CD8-positive, alpha-beta T cell (primary cell): ENCODE measurements at places on chromosomes 16 and 17. TPM values are rescaled to one million over a fixed set of nuclear protein-coding genes. Genes with fewer than 3 reads are reported as not detected.

DNA sequence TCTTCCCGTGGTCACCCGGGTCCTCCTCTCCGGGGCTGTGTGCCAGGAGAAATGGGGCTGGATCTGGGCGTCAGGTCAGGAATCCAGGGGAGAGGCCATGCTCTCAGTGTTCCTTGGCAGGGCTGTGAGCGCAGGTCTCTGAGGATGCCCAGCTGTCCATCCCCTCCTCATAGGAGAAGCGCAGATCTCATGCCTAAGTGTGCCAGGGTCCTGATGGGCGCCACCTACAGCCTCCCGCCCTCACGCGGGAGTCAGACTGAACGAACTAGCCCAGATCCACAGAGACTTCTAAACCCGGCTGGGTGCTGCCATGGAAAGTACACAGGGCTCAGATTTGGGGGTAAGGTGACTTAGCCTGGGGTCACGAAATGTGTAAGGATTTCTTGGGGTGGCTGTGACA, 24.3 kb downstream of the MGRN1 start:
- no peak for DNase-seq

GRCh38 chr16:23498863-23499262, 11.4 kb downstream of the GGA2 start:
- DNase-seq: no peak

DNA sequence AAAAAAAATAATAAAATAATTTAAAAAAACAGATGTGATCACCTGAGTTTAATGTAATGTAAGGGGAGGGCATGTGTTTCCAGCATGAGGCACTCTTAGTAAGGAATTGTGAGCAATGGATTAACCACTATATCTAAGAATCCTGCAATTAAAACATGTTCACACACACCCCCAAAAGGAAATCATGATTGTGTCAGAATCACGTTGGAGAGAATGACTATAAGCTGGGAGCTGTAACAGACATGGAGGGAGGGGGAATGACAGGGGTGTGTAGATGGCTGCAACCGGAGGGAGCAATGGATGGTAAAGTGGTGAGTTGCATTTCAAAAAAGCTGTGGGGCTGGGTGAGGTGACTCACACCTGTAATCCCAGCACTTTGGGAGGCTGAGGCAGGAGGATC, 13.6 kb upstream of the CCL22 start:
- DNase-seq: no peak

ABCC3 gene
- not detected for total RNA-seq

GRCh38 chr16:74186561-74186971, 110.0 kb upstream of the PSMD7 start:
- DNase-seq: no peak

SPHK1 gene
- 2.0 TPM for total RNA-seq

PRKCB gene
- 64.4 TPM for total RNA-seq

GRCh38 chr17:82486231-82487094, 27.9 kb downstream of the NARF start:
- DNase-seq: no peak

GRCh38 chr16:29745853-29746345, at the start of gene C16orf54:
Gene C16orf54, minus strand, starts transcription at chr16:29745990. Its CDS starts 1,039 bp downstream, at chr16:29744951.
- peak; percentile 88 for DNase-seq

KRTAP4-4 gene
- not detected for total RNA-seq

KRTAP9-2 gene
- not detected for total RNA-seq

DNA sequence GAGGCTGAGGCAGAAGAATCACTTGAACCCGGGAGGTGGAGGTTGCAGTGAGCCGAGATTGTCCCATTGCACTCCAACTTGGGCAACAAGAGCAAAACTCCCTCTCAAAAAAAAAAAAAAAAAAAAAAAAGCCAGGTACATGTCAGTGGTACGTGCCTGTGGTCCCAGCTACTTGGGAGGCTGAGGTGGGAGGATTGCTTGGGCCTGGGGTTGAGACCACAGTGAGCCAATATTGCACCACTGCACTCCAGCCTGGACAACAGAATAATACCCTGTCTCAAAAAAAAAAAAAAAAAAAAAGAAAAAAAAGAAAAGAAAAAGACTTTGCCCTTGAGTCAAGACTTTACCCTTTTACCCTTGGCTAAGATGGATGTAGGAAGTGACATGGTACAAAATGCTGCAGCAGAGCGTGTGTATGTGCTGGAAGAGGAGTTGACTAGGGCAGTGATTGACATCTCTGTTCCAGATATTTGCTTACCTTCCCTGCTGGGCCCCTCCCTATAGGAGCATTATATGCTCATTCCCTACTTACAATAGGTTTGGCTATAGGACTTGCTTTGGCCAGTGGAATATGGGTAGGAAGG, 10.6 kb downstream of the STX4 start:
- DNase-seq: no peak

DNA sequence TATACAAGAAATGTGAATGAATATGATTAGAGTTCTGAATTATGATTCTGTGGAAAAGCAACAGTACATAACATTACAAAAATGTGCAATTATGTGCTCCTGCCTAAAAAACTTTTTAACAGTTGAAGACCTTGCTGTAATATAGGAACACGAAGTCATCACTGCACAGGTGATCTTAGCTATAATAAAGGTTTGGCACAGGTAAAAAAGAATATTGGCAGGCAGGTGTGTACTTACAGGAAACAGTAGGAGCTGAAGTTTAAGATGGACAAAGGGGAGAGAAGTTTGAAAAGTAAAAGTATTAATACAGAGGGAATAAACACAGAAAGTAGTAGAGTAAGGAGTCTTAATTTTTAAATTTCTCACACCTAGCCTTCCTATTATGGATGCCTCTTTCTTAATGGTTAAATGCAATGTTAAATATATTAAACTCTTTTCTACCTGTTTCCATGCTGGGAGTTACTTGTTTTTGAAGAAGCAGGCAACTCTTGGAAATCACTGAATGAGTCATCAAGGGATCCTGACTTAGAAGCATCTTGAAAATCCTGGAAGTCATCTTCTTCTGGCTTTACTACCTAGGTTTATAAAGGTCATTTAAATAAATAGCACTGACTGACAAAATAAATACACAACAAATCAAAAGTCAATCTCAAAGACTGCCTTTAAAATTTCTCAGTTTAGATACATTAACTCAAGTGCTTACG, 40.7 kb downstream of the SYNRG start:
- no peak for DNase-seq

- no peak for DNase-seq
These were observed 26.7 kb upstream of the ERN1 start for GRCh38 chr17:64156670-64157069.

DNA sequence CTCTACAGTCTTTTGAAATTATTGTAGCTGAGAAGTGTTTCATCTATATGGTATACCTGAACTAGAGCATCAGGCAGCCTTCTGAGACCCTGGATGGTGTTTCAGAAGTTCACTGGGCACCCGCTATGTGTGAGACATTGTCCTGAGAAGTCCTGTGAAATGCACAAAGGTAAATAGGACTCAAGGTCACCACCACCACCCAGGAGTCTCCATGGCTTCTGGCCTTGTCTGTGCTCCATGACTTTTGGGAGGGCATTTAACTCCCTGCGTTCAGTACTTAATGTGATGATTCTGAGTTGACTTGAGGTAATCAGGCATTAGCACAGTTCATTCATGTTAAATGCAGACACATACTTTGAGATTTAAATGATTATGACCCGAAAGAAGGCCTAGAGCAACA, 1.1 kb downstream of the MLYCD start:
- no peak for DNase-seq

MPP3 gene
- not detected for total RNA-seq

- DNase-seq: peak; percentile 57
These were observed 1.0 kb downstream of the LITAF start for GRCh38 chr16:11585460-11586377.

DUSP3 gene
- 9.1 TPM for total RNA-seq

DNA sequence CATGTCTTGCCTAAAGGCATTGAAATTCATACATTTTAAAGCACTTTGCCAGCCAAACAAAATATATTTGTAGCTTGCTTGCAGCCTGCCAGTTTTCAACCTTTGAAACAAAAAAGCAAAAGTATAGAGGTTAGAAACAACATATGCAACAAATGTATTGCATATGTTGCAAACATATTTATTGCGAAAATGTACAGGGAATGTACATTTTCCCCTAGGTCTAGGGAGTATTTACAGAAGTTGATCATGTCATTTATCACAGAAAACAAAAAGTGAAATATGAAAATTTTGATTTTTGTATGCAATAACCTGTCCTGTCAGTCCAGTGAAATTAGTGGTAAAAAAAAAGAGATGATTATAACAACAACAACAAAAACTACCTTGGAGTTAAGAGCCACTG, 171.5 kb downstream of the SPECC1 start:
- DNase-seq: no peak

GRCh38 chr16:86479419-86479818, 30.9 kb upstream of the FOXF1 start:
- DNase-seq: no peak

DNA sequence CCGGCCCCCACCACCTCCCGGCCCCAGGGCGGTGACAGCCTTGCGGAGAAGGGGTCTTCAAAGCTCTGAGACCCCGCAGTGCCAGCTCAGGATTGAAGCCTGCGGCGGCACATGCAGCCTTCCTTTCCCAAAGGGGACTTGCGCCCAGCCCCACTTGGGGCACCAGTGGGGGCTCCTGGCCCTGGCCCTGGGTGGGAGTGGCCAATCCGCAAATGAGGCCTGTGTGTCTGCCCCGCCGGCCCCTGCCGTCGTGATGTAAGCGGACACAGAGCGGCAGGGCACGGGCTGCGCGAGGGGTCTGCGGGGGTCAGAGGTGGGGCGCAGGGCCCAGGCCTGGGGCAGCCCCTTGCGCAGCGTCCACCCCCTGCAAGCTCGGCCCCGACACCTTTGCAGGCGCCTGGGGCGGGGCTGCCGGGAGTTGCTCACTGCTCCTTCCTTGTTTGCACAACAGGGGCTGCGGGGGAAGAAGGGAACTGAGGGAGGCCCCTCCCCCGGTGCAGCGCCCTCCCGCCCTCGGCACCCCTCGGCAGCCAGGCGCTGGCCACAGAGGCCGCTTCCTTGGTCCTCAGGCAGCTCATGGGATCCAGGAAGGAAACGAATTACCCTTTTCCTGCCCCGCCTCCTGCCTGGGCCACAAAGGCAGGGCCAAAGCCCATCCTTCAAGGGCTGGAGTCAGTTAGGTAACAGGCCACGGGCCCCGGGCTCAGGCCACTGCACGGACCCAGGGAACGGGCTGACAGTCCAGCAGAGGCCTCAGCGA, 2.9 kb downstream of the SLC16A3 start:
- DNase-seq: peak; percentile 57

- DNase-seq: no peak
These were observed 14.1 kb downstream of the PRMT7 start for GRCh38 chr16:68324780-68325357.

DNA sequence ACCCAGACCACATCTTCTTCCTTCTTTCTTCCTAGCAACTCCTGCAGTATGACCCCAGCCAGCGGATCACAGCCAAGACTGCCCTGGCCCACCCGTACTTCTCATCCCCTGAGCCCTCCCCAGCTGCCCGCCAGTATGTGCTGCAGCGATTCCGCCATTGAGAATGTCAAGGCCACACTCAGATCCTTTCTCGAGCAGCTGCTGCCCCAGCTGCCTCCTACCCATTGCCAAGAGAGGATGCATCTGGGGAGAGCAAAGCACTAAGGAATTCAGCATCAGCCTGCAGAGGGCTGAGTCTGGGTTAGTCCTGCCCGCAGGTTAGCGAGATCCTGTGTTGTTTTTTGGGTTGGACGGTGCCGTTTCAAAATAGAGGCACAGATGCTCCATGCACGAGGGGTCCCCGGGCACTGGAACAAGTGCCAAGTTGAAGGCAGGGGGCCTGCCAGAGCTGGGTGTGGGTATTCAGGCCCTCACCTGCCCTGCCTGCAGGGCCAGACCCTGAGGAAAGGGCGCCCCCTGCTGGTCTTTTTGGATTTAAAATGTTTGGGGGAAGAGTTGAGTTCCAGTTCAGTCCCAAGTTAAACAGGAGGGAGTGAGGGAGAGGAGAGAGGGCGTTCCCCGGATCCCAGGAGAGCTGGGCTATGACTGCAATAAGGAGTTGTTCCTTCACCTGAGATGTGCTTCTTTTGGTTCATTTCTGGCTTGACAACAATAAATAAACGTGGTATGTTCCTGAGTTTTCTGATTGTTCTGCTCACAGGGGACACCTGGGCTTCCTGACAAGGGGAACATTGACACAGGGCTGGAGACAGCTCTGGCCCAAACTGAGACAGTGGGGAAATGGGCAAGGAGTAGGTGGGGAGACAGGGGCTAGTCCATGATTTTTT, 4.9 kb downstream of the CDK3 start:
- peak; percentile 80 for DNase-seq
